ENCODE measurements at places on chromosomes 7 and 10. TPM values are rescaled to one million over a fixed set of nuclear protein-coding genes. Genes with fewer than 3 reads are reported as not detected.

Gene CYP2C8
- not detected for total RNA-seq

Gene CYP3A7
- total RNA-seq: 0.52 TPM

Gene FXYD4
- total RNA-seq: not detected

Gene SPDYE16
- not detected for total RNA-seq

Gene NPTX2
- total RNA-seq: 3.1 TPM

Gene CACNB2
- 4.2 TPM for total RNA-seq

Gene AMPH
- 9.4 TPM for total RNA-seq

Gene ZNF425
- 5.2 TPM for total RNA-seq

Gene FKBP9
- 176 TPM for total RNA-seq

Gene SUN3
- total RNA-seq: not detected

Gene IGFBP1
- not detected for total RNA-seq

Gene AKR1D1
- not detected for total RNA-seq

Gene PHYHIPL
- 0.52 TPM for total RNA-seq

Gene SMKR1
- total RNA-seq: not detected

Gene IFIT2
- 6.8 TPM for total RNA-seq

Gene TMEM130
- total RNA-seq: 0.52 TPM

Gene ZNF503
- 3.7 TPM for total RNA-seq

Gene LIPF
- total RNA-seq: not detected

Gene NAT16
- not detected for total RNA-seq

Gene EPHB4
- total RNA-seq: 72.5 TPM

Gene PTN
- 21.9 TPM for total RNA-seq

Gene KAZALD1
- total RNA-seq: 23.5 TPM

Gene MYH16
- total RNA-seq: not detected

Gene HOXA13
- total RNA-seq: 0.52 TPM

Gene EGFR
- total RNA-seq: 17.7 TPM

Gene SEMA4G
- total RNA-seq: 0.52 TPM

Gene LYZL2
- total RNA-seq: not detected

Gene SPDYE6
- not detected for total RNA-seq

Gene GNG11
- total RNA-seq: 20.4 TPM

Gene FGL2
- 32.4 TPM for total RNA-seq

Gene ASAH2
- under 0.01 TPM for total RNA-seq

Gene PRKAR2B
- total RNA-seq: 11.5 TPM

Gene RBM20
- total RNA-seq: 6.3 TPM

Gene OR6B1
- not detected for total RNA-seq

Gene TSPAN33
- total RNA-seq: 29.7 TPM

Gene PPP1R17
- not detected for total RNA-seq

Gene TMEM225B
- total RNA-seq: 0.52 TPM
